ENCODE measurements at places on chromosomes 2 and 18. TPM values are rescaled to one million over a fixed set of nuclear protein-coding genes. Genes with fewer than 3 reads are reported as not detected.

TMEM163 gene
- total RNA-seq = not detected

TXNDC2 gene
- total RNA-seq = not detected

ALPP gene
- total RNA-seq = not detected

CFAP210 gene
- not detected for total RNA-seq

CERKL gene
- not detected for total RNA-seq

FIGN gene
- total RNA-seq = 1.2 TPM

MALL gene
- 1.2 TPM for total RNA-seq

LRRTM1 gene
- not detected for total RNA-seq

MAP3K19 gene
- total RNA-seq = not detected

SP140 gene
- total RNA-seq = under 0.01 TPM

POTEC gene
- not detected for total RNA-seq

IFT172 gene
- 35.2 TPM for total RNA-seq

DPP10 gene
- total RNA-seq = 0.74 TPM

LOXHD1 gene
- total RNA-seq = not detected

MBOAT2 gene
- 65.9 TPM for total RNA-seq

POTEI gene
- total RNA-seq = not detected

MYL1 gene
- not detected for total RNA-seq

SPC25 gene
- 3.6 TPM for total RNA-seq

G6PC2 gene
- not detected for total RNA-seq

SCN2A gene
- total RNA-seq = 5.6 TPM

VWA3B gene
- total RNA-seq = 0.09 TPM

IGFBP2 gene
- 8.9 TPM for total RNA-seq

EVX2 gene
- total RNA-seq = not detected

CSRNP3 gene
- 3.9 TPM for total RNA-seq

ELP2 gene
- total RNA-seq = 107 TPM

REG3G gene
- total RNA-seq = not detected

TOGARAM2 gene
- total RNA-seq = 0.09 TPM

C1QL2 gene
- total RNA-seq = not detected

RPRM gene
- not detected for total RNA-seq

CHRND gene
- total RNA-seq = not detected

TRIM43 gene
- total RNA-seq = not detected

LIMS1 gene
- total RNA-seq = 123 TPM

FSIP2 gene
- total RNA-seq = not detected

GALR1 gene
- total RNA-seq = not detected

LYPD6B gene
- total RNA-seq = 2.1 TPM

GPR39 gene
- 7.4 TPM for total RNA-seq

AMER3 gene
- total RNA-seq = not detected

ZNF521 gene
- total RNA-seq = 13.1 TPM

DNAH6 gene
- 0.05 TPM for total RNA-seq

LTBP1 gene
- total RNA-seq = 406 TPM

GPN1 gene
- total RNA-seq = 26.4 TPM

CDH2 gene
- 523 TPM for total RNA-seq

GMPPA gene
- total RNA-seq = 52.9 TPM

C2orf80 gene
- not detected for total RNA-seq

Measured in smooth muscle cell of the umbilical artery (primary cell).